NCI-H1694 treated with DMSO at 0.1 percent for 48 hours (cell line): ENCODE measurements at places on chromosomes 12 and 14.

DNA sequence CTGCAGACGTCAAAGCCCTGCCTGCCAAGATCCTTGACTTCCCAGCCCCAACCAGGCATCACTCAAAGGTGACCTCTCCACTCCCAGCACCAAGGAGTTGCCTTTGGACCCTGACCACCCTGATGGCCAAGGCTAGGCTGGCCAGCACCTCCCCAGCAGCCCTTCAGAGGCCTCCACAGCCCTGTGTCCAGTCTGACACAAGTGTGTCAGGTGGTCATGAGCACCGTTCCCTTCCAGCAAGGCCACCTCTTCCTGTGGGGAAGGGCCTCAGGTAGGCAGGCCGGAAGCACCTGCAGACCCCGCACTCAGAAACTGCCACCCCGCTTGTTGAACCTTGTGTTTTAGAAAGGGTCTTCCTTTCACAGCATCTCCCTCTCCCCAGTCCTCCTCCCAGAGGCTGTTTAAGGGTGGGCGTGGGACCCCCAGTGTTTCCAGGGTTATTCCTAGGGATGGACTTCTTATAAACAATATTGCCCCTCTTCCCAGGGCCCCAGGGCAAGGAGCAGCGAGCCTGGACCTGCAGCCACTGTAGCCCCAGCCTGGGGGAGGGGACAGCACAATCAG, 13.2 kb upstream of the INF2 start:
- DNase-seq = no peak

- no peak for DNase-seq
Observed at GRCh38 chr12:92074889-92075288, 70.8 kb downstream of the BTG1 start.

DNA sequence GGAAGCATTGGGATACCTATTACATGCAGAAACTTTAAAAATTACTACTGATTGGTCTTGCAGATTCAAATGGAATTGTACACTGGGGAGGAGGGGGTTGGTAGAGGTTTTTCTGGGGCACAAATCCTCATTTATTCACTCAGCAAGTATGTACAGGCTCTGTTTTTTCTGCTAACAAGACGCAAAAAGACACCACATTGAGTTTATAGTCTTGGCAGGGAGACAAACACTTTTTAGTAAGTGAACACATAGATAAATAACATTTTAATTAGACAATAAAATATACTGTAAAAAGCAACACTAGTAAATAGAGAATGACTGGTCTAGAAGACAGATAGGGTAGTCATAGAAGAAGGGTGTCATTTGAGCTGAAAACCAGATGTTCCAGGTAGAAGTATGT, 23.8 kb downstream of the GLIPR1L2 start:
- DNase-seq = no peak

- no peak for DNase-seq
Observed at GRCh38 chr12:75480469-75480949, at the start of gene GLIPR1. Gene GLIPR1, plus strand, starts transcription at chr12:75480755. Its CDS starts 126 bp downstream, at chr12:75480881.

DNA sequence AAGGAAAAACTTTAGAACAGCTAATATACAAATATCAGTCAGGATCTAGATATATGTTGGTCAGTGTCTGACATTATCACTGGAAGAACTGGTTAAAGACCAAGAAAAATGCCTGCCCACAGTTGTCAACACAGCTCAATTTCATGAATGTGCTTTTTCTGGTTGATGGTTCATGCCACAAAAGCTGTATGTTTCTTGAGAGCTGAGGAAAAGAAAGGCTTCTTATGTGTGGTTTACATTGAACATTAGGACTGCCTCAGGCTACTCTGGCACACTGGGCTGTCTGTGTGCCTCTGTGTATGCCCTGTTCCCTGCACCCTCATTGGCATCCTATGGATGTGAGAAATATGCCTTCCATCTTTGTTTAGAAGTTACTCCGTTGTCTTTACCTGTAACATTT, 218.8 kb upstream of the RGS6 start:
- no peak for DNase-seq

DNA sequence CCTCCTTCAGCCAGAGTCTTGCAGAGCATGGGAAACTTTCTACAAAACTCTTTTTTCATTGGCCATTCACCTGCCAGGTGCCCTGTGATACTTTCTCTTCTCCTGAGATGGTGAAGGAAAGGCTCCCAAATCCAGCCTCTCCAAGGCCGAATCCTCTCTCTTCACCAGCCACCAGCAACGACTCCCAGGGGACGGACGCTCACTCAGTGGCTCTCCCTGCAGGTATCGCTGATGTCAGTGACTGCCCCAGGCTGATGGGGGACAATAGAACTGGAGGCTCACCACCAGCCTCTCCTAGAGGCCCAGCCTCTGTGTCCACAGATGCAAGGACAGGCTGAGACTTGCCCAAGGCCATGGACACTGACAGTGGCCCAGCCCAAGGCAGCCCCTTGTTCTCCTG, 204.1 kb downstream of the BCL11B start:
- DNase-seq = no peak

- DNase-seq = no peak
Observed at GRCh38 chr12:117026921-117027250, 72.3 kb downstream of the TESC start.

- no peak for DNase-seq
Observed at GRCh38 chr14:95386536-95387095, 66.9 kb upstream of the CLMN start.

- DNase-seq = no peak
Observed at GRCh38 chr12:106315523-106315922, 13.0 kb downstream of the TCP11L2 start.

DNA sequence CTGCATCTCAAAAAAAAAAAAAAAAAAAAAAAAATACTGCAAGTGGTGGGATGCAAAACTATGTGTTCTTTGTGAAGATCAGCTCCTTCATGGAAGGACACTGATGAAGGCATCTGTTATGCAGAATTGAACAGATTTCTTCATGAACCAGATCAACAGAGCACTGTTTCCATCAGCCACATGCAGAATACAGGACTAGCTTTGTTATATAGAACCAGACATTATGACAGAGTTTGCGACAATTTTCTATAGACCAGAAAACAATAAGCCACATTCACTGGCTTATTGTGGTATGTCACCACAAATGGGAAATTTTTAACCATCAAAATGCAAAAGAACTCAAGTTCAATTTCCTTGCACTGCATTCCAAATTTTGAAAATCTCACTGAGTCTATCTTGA, 34.7 kb downstream of the CIT start:
- DNase-seq = no peak

DNA sequence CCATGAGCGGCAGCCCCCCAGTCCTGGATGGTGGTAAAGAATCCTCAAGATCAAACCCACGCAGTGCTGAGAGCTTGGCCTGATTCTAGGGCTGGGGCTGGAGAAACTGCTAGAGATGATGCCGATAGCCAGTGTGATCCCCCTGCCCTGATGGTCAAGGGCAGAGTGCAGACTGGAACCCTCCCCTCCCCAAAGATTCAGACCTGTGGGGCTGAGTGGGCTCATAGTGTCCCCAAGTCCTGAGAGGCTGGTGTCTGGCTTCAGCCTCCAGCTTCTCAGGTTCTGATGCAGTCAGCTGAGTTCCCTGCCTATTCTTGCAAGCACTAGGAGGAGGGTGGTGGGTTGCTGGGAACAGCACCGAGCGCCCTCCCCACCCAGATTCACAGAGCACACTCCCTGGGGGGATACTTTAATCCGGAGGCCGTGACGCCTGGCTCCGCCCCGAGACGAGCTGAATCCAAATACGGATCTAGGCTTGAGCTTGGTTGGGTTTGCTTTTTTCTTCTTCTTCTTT, 11.9 kb downstream of the RHOF start:
- no peak for DNase-seq

DNA sequence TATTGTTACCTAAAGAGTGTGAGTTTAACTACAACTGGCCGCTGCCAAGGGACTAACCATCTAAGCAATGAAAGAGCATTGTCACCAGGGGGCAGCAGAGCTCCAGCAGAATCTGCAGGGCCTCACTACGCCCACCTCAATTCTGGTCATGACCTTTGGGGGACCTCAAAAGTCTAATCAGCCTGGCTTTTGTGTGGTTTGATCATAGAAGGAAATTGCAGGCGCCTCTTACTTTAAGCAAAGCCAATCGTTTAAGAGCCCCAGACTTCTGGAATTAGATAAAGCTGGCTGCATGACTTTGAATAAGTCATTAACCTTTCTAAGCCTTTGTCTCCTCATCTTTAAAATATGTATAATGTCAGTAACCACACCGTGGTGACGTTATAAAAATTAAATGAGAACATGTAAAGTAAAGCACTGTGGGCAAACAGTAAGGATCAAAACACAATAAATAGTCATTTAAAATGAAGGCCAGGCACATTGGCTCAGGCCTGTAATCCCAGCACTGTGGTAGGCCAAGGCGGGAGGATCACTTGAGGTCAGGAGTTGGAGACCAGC, 58.6 kb downstream of the TBX3 start:
- no peak for DNase-seq

DNA sequence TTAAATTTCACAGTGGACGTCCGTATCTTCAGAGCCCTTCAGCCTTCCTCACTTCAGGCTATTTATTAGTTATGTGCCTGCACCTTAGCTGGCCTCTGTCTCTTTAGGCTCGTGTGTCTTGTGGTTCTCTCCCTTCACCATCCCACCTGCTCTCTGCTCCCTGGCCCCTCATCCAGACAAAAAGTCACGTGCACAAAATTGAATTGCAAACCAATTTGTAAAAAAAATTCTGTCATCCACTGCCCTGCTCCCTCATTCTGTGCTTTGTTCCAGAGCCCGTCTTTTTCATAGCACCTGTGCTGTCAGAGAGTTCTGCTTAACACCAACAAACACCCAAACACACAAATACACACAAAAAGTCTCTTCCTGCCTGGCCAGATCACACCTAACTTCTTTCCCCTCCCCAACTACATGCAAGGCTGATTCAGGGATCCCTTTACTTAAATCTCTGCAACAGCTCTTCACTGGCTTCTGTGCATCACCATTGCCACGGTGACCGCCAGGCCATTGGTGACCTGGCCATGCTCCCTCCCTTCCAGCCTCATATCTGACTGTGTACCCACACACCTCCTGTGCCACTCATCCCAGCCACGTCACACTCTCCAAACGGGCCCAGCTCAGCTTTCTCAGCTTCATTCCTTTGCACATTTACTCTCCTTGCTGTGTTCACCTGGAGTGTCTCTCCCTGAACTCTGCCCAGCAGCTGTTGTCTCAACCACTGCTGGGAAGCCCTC, 205.7 kb downstream of the TTC8 start:
- no peak for DNase-seq

DNA sequence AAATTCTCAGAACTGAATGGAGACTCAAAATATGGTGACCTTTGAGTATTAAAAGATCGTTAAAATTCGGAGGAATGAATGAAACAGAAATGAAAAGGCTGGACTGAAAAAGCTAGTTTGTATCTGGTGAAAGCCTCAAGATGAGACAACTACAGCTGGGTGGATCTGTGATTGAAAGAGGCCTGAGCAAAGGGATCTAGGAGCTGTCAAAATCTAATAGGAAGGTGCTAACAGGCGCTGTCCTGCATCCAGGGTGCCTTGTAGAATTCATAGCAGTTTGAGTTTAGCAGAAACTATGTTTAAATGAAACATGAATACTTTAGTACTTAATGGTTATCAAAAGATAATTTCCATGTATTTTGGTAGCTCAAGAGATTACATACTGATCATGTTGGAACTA, 2.3 kb downstream of the YY1 start:
- DNase-seq = no peak

- DNase-seq = no peak
Observed at GRCh38 chr12:20044846-20045245, 323.5 kb upstream of the PDE3A start.

DNA sequence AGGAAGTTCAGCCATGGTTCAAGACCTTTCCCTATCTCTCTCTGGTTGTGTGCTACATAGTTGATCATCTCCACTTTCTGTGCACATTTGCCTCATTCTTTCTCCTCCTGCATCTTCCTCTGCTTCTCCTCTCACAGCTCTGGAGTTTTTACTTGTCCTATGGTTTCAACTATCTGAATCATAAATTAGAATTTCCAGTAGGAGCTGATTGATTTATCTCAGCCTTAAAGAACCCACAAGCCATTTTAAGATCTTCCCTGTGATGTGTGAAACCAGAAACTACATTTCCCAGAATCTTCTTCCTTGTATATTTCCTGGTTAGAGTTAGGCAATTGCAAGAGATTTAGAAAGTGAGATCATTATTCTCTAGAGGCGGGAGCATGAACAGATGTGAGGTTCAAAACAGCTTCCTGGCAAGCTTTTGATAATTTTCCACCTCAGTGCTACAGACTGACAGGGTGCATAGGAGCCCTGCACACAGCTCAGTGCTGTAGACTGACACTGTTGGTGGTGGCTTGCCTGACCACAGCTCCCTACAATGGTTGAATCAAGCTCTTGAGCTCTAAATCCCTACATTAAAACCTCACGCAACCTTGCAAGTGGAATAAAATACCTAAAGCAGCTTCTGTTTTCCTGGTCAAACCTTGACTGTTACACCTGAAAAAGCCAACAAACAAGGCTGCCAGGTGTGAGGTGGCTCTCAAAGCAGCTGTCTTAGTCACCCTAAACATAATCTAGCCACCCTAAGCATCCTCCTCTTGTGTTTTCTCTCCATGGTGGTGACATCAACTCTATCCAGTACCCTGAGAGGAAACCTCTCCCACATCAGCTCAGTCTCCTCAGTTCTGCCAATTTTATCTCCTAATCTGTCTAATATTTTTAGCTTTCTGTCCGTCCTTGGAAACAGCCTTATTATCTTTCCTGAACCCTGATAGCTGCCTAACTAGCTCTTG, 21.5 kb upstream of the IFNG start:
- peak; percentile 91 for DNase-seq

- no peak for DNase-seq
Observed at GRCh38 chr12:44227616-44228015, 391.7 kb downstream of the TMEM117 start.

- peak; percentile 43 for DNase-seq
Observed at GRCh38 chr12:18861287-18861858, 123.5 kb downstream of the CAPZA3 start.

- DNase-seq = no peak
Observed at GRCh38 chr12:5248230-5248629, 183.7 kb upstream of the NTF3 start.

DNA sequence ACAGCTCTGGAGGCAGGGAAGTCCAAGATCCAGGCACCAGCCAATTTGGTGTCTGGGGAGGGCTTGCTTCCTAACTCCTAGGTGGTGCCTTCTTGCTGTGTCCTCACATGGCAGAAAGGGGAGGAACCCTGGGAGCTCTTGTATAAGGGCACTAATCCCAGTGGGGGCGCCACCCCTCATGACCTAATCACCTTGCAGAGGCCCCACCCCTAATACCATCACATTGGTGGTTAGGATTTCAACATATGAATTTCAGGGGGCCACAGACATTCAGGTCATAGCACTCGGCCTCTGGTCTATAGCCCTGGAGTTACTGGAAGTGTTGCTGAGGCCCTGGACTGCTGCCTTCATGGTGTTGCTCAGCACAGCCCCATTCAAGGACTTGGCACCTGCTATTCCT, 14.6 kb downstream of the PSMD9 start:
- DNase-seq = no peak
